Activated CD4-positive, alpha-beta T cell treated with anti-CD3 and anti-CD28 coated beads, Interleukin-2, amount 10 ng/mL, durations not matched to agents 7 days and 5 days (primary cell): ENCODE measurements at places on chromosomes 4 and X. TPM values are rescaled to one million over a fixed set of nuclear protein-coding genes. Genes with fewer than 3 reads are reported as not detected.

ATP10D gene
- 4.1 TPM for total RNA-seq

SUV39H1 gene
- total RNA-seq, result 33.4 TPM

MTNR1A gene
- not detected for total RNA-seq

SLC10A3 gene
- total RNA-seq, result 26.0 TPM

SPANXN4 gene
- total RNA-seq, result not detected

ZMYM3 gene
- total RNA-seq, result 28.0 TPM

- no peak for DNase-seq
Observed at GRCh38 chr4:173411106-173411693, 12.3 kb upstream of the SCRG1 start.

DNA sequence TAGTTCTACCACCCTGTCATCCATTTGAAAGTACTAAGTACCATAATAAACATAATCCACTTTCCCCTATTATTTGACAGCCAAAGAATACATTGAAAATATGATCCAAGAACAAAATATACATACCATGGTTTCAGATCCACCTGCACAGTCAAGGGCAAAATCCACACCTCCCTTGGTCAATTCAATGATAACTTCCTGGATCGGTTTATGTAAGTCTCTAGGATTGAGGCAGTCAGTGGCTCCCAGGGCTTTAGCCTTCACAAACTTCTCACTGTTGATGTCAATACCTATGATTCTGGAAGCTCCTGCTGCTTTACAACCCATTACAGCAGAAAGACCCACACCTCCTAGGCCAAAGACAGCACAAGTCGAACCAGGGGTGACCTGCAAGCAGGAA lies 12.7 kb downstream of the ADH4 start:
- no peak for DNase-seq

DNA sequence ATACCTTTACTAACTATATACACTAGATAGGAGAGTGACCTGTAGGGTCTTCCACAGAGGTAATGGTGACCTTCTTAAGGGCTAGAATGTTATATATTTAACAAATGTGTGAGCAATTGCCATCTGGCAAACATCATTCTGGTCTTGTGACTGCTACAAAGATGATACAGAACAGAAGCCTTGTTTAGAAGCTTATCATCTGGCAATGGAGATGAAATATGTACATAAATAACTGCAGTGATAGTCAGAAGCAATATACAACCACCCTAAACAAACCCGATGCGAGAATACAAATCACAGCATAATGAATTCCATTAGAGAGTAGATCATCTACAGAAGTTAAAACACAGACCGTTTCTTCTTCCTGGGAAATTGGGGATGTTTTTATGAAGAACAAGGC lies 952.7 kb upstream of the SLIT2 start:
- no peak for DNase-seq

- DNase-seq, result no peak
Observed at GRCh38 chr4:104128031-104128849, 366.5 kb downstream of the CXXC4 start.

DNA sequence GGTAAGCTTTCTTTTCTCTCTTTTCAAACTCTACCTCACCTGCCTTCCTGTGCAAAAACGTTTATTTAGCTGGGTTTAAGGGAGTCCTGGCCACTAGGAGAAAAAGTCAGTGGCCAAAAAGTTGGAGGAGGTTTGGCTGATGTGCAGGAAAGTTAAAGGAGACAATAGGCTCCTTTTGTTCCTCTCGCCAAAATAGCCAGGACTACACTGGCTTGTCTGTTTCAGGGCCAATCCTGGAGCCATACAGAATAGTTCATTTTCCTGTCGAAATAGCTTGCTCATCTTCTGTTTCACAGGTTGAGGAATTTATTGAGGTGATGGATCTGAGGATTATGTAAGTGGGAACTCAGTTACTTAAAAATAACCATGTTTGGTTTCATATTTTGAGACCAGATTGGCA lies 423 bp downstream of the HEPH start:
- no peak for DNase-seq

- DNase-seq, result no peak
Observed at GRCh38 chr4:45350438-45350837, 624.1 kb upstream of the GNPDA2 start.

DNA sequence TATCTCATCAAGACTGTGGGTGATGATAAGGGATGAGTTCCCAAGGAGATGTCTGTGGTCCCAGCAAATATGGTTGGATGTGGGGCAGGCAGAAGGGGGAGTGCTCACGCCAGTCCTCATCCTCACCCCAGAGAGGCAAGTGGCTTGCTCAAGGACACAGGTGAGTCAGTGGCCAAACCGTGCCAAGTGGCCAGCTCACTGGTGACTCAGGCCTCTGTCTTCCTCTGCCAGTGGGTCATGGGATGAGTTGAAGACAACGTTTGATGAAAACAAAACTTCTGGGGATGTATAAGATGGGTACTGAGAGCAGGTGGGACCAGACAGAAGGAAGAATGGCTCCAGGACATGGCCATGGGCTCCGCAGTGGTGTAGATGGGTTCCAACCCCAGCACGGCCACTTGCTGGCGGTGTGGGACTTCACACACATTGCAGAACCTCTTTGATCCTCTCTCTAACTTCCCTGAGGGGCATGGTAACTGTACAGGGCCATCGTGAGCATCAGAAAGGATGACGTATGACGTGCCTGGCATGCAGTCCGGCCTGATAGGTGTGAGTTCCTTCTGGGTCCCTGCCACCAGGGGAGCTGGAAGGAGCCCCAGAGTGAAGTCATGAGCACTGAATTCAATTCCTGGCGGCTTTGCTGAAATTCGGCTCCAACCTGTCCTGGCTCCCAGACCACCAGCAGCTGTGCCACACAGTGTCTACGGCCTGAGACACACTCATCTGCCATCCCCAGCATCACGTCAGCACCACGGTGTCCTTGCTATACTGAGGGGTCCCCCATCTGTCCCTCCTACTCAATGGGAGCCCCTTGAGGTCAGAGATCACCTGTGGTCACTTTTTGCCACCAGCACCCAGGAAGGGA lies 41.3 kb upstream of the GPR78 start:
- no peak for DNase-seq

DNA sequence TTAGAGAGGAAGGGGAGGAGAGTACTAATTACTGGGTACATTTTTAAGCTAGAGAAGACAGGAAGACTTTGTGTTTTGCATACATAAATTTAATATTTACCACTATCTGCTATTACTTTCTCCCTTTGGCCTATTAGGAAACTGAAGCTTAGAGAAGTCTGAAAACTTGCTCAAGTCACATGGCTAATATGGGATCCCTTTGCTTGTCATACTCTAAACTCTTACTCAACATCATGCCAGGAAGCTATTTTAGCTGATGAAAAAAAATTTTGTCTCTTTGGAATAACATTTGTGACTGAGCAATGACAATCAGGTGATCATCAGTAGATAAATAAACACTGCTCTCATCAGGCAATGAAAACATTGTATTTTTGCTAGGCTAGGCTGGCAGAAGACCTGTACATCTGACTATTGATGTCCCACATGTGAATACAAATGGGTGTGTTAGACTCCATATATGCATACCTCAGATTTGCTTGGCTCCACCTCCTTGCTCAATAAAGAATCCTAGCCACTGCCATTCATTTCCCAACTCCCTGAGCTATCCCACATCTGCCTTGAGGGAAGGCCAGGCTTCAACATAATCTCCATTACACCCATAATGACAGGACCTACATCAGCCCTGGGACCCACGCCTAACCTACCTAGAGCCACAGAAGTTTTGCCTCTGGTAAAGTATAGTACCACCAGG lies 17.0 kb upstream of the DCLK2 start:
- DNase-seq, result no peak
